ENCODE measurements at places on chromosomes 12 and 14. TPM values are rescaled to one million over a fixed set of nuclear protein-coding genes. Genes with fewer than 3 reads are reported as not detected.

Gene HCAR3
- not detected for total RNA-seq

DNA sequence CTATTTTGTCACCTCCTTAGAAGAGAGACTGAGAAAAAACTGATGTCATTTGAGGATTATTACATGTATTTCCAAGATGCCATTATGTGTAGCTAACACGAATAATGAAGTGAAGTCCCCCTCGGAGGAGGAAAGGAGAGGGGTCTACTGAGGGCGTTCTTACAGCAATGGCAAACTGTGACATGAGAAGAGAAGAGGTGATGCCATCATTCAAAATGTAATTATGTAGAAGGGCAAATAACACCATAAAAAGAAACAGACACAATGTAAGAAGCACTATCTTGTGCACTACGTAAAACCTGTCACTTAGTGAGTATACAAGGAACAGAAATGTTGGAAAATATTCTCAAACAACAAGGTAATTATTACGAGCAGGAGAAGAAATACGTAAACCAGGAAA lies 126.5 kb downstream of the NELL2 start:
- DNase-seq: no peak

DNA sequence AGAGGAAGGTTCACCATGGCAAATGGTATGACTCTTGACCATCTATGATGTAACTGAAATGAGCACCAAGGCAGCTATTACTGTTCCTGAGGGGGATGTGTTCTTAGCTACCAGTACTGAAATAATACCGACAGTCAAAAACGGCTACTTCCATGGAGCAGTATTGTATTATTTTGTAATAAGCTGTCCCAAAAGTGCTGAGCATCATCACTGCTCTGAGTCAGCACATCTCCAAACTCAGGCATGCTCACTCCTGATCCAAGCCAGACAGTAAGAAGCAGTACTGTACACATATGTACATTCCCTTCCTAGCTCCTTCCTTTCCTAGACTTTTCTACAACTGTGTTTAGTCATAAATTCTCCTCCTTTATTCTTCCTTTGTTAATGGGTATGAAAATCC lies 8.6 kb downstream of the VTI1B start:
- DNase-seq: no peak

GRCh38 chr12:51814311-51815088 lies 34.0 kb downstream of the FIGNL2 start:
- peak; percentile 90 for DNase-seq

DNA sequence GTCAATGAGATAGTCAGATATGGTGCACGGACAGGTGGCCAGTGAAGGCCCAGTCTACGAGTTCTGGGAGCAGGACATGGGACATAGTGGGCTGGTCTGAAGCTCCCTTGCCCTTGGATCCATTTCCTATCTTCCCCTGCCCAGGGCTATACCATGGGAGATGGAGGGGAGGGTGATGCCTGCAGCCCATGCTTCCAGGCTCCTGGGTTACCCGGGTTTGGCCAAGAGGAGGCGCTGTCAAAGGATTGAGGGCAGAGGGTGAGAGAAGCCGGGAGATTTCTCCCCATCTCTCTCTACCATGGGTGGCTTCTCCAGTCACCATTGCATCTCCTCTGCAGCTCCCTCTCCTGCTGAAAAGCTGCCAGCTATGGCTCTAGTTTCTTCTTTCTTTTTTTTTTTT lies 52.8 kb upstream of the LHX5 start:
- no peak for DNase-seq

Gene CATSPERB
- total RNA-seq: 1.6 TPM

DNA sequence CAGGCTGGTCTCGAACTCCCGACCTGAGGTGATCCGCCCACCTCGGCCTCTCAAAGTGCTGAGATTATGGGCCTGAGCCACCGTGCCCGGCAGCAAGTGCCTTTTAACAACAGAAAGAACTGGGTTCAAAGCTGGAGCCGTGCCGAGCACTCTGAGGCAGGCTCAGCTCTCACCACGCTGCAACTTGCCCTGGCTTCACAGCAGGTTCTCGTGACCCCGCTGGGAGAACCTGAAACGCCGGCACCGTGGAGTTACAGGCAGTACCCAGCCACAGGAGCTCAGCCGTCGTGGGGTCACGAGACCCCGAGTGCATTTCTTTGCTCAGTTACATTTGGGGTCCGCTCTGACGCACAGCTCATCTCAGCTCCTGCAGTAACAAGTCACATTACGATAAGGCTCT lies 14.4 kb downstream of the GOLGA3 start:
- no peak for DNase-seq

- no peak for DNase-seq
These were observed 177.5 kb downstream of the ADGRD1 start for GRCh38 chr12:131131077-131131807.

Gene HSPB8
- total RNA-seq: 529 TPM

DNA sequence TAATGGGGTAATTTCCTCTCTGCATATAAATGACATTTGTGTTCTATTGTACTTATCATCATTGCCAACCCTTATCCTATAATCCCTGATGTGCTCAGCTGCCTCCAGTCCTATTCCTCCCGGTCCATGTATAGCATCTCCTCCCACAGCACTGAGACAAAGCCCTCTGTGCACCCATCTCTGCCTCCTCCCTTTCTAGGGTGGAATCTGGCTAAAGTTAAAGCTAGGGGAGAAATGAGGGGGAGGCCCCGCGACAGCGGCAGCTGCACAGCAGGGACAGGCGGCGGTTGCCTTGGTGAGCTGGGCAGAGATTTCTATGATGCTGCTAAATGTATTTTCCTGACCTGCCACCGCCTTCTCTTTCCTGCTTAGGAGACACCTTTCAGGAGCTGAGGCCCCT lies 12.8 kb upstream of the ZDHHC22 start:
- DNase-seq: no peak

GRCh38 chr12:132653567-132654290 lies 33.4 kb downstream of the POLE start:
- no peak for DNase-seq

DNA sequence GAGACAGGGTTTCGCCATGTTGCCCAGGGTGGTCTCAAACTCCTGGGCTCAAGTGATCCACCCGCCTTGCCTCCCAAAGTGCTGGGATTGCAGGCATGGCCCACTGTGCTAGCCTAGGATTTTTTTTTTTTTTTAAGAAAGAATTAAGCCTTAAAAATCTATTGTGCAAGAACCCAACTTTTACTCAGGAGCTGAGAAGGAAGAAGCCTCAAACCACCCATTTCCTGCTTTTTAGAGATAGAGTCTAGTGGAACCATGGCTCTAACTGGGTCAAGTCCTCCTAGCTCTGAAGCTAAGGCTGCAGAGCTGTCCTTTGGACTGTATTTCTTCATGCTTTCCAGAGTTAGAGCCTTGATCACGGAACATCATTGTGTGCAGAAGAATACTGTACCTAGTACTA lies 1.3 kb upstream of the TSFM start:
- no peak for DNase-seq

DNA sequence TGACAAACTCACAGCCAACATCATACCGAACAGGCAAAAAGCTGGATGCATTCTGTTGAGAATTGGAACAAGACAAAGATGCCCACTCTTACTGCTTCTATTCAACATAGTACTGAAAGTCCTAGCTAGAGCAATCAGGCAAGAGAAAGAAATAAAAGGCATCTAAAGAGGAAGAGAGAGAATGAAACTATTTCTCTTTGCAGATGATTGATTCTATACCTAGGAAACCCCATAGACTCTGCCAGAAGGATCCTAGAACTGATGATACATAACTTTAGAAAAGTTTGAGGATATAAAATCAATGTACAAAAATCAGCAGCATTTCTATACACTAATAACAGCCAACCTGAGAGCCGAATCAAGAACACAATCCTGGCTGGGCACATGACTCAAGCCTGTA lies 6.1 kb upstream of the ANO6 start:
- DNase-seq: no peak

DNA sequence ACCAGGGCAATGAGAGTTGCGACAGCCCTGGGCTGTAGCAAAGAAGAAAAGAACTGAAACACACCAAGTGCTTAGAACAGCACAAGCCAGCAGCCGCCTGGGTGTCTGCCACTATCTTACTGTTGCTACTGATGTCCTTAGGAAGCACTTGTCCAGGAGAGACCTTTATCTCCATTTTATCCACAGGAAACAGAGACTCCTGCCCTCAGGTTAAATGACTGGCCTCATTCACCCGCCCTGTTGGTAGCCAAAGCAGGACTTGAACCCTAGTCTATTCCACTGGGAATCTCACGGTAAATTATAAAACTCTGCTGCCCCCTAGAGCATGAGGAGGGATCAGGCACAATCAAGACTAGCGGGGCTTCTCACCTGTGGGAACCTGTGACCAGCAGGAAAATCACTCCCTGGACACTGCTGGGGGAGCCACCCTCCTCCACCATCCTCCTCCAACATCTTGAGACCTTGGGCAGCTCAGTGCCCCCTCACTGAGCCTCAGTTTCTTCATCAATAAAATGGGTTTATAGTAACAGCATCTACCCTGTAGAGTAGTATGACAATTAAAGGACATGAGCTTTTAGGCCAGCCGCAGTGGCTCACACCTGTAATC lies 20.5 kb upstream of the TESC start:
- peak; percentile 65 for DNase-seq

- no peak for DNase-seq
These were observed 794 bp downstream of the HOXC13 start for GRCh38 chr12:53939141-53940108.

DNA sequence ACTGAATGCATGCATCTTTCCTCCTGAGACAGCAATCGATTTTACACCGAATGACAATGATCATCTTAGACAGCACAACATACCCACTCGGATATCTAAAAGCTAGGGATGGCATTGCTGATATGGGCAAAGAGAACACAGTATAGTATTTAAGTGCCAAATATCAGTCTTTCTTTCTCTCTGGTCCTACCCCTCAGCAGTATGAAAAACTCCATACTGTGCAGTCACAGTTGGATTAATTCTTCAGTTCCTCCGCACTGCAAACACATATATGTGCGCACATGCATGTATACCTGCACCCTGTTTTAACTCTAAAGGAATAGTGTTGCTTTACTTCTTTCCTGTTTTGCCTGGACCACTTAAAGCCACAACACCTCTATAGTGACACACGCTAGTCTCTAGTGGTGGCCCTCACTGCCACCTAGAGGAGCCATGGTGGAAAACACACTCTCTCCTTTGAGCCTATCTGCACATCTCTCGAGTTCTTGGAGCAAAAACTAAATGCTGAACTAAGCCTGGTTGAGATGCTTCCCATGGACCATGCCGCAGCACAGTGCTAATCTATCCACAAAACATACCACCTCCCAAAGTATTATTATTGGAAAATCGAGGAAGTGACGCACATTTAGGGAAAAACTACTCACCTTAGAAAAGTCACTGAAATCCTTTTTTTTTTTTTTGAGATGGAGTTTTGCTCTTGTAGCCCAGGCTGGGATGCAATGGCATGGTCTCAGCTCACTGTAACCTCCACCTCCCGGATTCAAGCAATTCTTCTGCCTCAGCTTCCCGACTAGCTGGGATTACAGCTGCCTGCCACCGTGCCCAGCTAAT lies 11.9 kb downstream of the TMEM52B start:
- DNase-seq: peak; percentile 58

- no peak for DNase-seq
These were observed 52.4 kb upstream of the STON2 start for GRCh38 chr14:81452341-81453133.

Gene MYO1A
- total RNA-seq: 0.08 TPM
